ENCODE measurements at places on chromosomes 2 and 18. TPM values are rescaled to one million over a fixed set of nuclear protein-coding genes. Genes with fewer than 3 reads are reported as not detected.

CIB4 gene
- total RNA-seq = not detected

MATN3 gene
- 0.15 TPM for total RNA-seq

ASXL2 gene
- total RNA-seq = 19.4 TPM

SCN9A gene
- 0.34 TPM for total RNA-seq

TBR1 gene
- total RNA-seq = not detected

DNA sequence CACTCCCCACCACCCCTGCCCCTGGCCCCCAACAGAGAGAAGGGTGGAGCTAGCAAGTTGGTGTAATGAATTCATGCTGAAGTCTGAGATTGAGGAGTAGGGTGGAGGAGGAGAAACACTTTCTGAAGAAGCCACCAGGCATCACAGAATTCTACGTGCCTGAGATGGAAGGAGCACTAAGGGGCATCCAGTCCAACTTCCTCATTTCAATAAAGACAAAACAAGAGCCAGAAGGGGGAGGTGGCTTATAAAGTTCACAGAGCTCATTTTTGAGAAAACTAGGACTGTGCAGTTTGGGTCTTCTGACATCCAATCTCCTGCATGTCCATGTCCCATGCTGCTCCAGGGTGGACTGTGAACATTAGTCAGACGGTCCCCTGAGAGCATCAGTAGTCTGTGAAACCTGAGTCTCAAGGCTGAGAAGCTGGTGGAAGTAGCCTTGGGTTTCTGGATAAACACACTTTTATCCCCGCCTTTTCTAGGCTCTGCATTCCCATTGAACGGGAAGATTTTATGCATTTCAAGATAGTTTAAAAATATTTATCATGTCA lies 77.7 kb downstream of the TRIM43 start:
- no peaks in the 10 kb centered on the region for H3K4me1 ChIP-seq
- no peaks in the 10 kb centered on the region for H3K36me3 ChIP-seq
- peaks cover 5% of the 10 kb centered on the region for H3K27me3 ChIP-seq
- no peak for DNase-seq

- no peaks in the 10 kb centered on the region for H3K36me3 ChIP-seq
- no peak within 1 kb of the TSS for H3K4me3 ChIP-seq
- H3K27ac ChIP-seq = no peak within 1 kb of the TSS
- DNase-seq = no peak
- no peaks in the 10 kb centered on the region for H3K27me3 ChIP-seq
Measured at GRCh38 chr2:112784199-112785189, at the start of gene IL1A. TSS of gene IL1A (minus strand) at chr2:112784493. CDS start at chr2:112783770, 723 bp downstream.

DNA sequence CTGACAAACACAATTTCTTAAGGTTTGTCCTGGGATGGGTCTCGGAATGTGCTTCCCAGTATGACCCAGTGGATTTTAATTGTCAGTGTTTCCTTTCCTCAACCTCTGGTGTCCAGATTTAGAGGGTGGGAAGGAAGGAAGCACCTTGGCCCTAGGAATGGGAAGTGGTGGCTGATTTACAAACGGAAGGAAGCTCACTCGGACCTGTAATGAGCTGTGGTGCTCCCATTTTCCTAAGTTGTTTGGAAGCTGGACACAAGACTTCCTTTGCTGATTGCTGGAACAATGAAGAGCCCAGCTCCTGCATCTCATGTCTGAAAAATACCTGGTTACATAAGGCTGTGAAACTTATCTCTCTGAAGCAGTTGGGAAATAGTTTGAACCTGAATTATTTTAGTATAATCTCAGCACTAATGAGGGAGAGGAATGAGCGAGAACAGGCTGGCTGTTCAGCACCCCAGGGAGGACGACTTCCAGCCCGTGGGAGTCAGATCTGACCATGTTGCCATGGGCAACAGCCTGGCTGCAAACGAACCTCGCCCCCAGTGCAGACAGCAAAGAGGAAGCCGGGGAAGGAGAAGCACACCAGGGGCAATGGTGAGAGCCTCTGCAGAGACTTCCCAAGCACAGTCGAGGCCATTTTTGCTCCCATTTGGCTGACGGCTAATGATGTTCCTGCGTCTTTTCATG lies 74.4 kb upstream of the ASB18 start:
- no peaks in the 10 kb centered on the region for H3K4me1 ChIP-seq
- no peaks in the 10 kb centered on the region for H3K36me3 ChIP-seq
- DNase-seq = no peak
- no peaks in the 10 kb centered on the region for H3K27me3 ChIP-seq

DNA sequence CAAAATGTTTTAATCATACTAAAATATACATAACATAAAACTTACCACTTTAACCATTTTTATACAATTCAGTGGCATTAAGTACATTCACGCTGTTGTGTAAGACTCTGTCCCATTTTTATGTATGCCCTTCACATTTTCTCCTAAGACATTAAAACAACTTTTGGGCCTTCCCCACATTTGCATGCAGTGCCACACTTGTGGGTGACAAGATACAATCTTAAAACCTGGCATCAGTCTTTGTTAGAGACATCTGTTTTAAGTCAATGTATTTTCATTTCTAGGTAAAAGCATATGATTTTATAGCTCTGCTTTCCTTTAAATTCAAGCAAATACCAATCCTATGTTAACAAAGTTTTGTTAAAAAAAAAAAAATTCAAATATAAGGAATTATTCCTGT lies 17.3 kb downstream of the SPRED2 start:
- H3K4me3 ChIP-seq = no peak overlapping the region
- no peak for DNase-seq
- H3K27me3 ChIP-seq = no peaks in the 10 kb centered on the region
- no peak overlapping the region for H3K27ac ChIP-seq
- no peaks in the 10 kb centered on the region for H3K4me1 ChIP-seq

- no peaks in the 10 kb centered on the region for H3K36me3 ChIP-seq
- no peak for DNase-seq
- H3K27me3 ChIP-seq = no peaks in the 10 kb centered on the region
- H3K4me3 ChIP-seq = no peak overlapping the region
- H3K27ac ChIP-seq = no peak overlapping the region
- H3K4me1 ChIP-seq = no peaks in the 10 kb centered on the region
Measured at GRCh38 chr18:36640021-36640952, 188.5 kb downstream of the TPGS2 start.

DNA sequence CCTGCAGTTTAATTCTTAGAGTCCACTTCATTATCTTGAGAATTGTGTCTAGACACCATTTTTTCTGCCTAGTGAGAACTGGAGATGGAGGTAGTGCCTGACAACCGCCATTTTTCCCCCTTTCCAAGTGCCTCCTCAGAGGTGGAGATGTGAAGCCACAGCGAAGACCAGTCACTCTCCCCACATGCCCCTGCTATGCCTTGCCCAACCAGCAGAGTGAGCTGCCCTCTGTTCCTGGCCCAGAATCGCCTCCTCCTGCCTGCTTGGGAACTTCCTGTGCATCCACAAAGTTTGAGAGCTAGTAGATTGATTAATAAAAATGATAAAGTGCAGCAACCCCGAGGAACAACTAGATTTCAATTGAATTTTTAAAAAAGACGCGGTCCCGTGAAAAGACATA lies 123.3 kb downstream of the CLIP4 start:
- H3K36me3 ChIP-seq = no peaks in the 10 kb centered on the region
- no peak overlapping the region for H3K27ac ChIP-seq
- H3K4me3 ChIP-seq = no peak overlapping the region
- DNase-seq = no peak
- H3K4me1 ChIP-seq = no peaks in the 10 kb centered on the region
- no peaks in the 10 kb centered on the region for H3K27me3 ChIP-seq

DNA sequence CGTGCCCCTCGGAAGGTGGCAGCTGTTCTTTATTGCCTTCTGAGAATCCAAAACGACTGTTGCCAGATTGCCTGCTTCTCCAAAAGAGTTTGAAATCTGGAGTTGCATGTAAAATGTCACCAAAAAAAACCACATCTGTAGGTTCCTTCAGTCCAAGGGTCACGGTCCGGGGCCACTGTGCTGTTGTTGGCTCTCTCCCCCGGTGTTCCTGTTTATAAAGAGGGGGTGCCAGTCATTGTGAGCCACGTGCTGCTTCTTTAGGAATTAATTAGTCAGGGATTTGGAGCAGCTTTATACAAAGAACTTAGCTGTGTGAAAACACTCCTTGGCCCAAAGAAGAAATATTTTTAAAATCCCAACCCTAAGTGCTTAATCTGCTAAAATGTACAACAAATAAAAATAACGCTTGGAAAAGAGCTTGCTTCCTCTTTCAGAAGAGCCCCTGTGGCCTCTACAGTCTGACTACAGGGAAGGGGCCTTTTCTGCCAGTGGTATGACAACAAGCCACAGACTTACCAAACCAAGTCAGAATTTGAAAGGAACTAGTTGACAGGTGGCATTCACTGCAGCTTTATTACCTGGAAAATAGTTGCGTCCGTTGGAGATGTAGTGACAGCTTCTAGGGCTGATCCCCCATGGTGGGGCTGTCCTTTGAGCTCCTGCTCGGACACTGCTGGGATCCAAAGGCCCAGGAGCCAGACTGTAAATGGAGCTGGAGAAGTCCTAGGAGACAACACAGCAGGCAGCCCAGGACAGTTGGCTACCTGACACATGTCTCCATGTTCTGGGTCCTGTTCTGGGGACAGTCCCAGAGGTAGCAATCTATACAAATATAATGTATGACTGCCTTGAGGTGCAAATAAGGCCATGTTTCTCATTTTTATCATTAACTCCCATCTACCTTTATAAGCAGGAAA lies 84.5 kb upstream of the SLC1A4 start:
- H3K27me3 ChIP-seq = no peaks in the 10 kb centered on the region
- no peak overlapping the region for H3K27ac ChIP-seq
- no peak for DNase-seq

DNA sequence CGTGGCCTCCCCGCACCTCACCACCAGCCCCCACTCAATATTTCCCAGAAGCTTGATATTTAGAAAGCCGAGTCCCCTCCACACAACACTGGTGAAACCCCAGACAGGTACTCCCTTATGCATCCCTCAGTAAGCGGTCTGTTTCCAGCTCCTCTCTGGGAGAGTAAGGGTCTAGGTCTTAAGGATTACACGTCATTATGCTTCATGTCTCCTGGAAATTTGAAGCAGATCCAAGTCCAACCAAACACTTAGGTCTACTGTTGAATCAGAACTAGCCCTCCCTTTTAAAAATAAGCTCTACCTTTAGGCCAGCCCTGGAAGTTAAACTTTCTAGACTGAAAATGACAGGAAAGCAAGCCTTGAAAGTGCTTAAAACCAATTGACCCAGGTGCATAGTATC lies 1.5 kb upstream of the OST4 start:
- H3K27ac ChIP-seq = peak overlapping the region; percentile 88
- no peak for DNase-seq
- peaks cover 24% of the 10 kb centered on the region for H3K36me3 ChIP-seq
- no peak overlapping the region for H3K4me3 ChIP-seq
- peaks cover 16% of the 10 kb centered on the region for H3K4me1 ChIP-seq

GRCh38 chr2:77228391-77228790 lies 293.8 kb downstream of the LRRTM4 start:
- DNase-seq = no peak
- no peak overlapping the region for H3K4me3 ChIP-seq
- no peaks in the 10 kb centered on the region for H3K4me1 ChIP-seq
- H3K36me3 ChIP-seq = no peaks in the 10 kb centered on the region

DNA sequence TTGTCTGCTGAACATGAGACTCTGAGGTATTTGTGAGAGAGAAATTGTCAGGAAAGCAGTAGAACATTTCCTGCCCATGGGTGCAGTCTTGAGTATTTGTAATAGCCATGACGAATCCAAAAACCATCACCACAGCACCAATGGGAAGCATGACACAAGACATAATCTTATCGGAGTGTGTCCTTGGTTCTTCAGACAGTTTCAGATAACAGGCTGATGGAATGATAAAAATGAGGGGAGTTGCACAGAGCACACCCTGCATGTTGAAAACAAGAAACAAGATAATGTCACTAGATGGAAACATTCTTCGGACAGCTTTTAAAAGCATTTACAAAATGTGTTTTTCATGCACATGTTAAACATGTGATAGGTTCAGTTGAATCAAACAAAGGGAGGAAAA lies 56.9 kb downstream of the SLC38A11 start:
- no peak for DNase-seq
- no peaks in the 10 kb centered on the region for H3K27me3 ChIP-seq
- H3K36me3 ChIP-seq = no peaks in the 10 kb centered on the region
- no peak overlapping the region for H3K4me3 ChIP-seq

- DNase-seq = peak; percentile 75
- H3K4me3 ChIP-seq = peak overlapping the region; percentile 89
Measured at GRCh38 chr2:173076581-173077345, 1.1 kb downstream of the MAP3K20 start.

DNA sequence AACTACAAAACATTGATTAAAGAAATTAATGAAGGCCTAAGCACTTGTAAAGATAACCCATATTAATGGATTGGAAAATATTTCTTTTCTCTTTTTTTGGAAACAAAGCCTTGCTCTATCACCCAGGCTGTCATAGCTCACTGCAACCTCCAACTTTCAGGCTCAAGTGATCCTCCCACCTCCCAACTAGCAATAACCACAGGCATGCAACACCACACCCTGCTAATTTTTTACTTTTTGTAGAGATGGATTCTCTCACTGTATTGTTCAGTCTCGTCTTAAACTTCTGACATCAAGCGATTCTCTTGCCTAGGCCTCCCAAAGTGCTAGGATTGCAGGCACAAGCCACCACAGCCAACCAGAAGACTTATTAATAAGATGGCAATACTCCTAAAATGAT lies 73.4 kb upstream of the NDUFV2 start:
- no peaks in the 10 kb centered on the region for H3K36me3 ChIP-seq
- no peak overlapping the region for H3K4me3 ChIP-seq
- H3K27ac ChIP-seq = no peak overlapping the region
- no peak for DNase-seq
- no peaks in the 10 kb centered on the region for H3K4me1 ChIP-seq
- no peaks in the 10 kb centered on the region for H3K27me3 ChIP-seq

- no peaks in the 10 kb centered on the region for H3K27me3 ChIP-seq
- peak; percentile 91 for DNase-seq
- H3K4me1 ChIP-seq = no peaks in the 10 kb centered on the region
- H3K4me3 ChIP-seq = peak overlapping the region; percentile 78
- peak overlapping the region; percentile 74 for H3K27ac ChIP-seq
Measured at GRCh38 chr2:118186110-118186857, 98.0 kb downstream of the INSIG2 start.

- H3K4me3 ChIP-seq = peak overlapping the region; percentile 2
- DNase-seq = no peak
- H3K36me3 ChIP-seq = peaks cover 7% of the 10 kb centered on the region
- H3K4me1 ChIP-seq = peaks cover 40% of the 10 kb centered on the region
Measured at GRCh38 chr2:151775057-151775740, 40.9 kb upstream of the NEB start.

GRCh38 chr2:109217362-109218086 lies 88.5 kb downstream of the SH3RF3 start:
- no peaks in the 10 kb centered on the region for H3K36me3 ChIP-seq
- no peaks in the 10 kb centered on the region for H3K27me3 ChIP-seq
- H3K4me3 ChIP-seq = no peak overlapping the region

DNA sequence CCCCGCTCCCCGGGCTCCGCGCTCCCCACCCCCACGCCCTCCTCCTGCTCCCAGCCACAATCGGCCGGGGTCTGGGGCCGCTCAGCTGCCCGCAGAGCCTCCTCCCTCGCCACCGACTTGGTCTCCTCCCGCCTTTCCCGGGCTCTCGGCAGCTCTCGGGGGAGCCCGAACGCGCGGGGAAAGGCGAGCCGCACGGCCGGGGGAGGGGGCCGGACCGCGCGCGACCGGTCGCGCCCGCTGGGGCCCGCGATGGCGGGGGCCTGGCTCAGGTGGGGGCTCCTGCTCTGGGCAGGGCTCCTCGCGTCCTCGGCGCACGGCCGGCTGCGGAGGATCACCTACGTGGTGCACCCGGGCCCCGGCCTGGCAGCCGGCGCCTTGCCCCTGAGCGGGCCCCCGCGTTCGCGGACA lies 327 bp downstream of the LTBP1 start:
- H3K4me1 ChIP-seq = peaks cover 12% of the 10 kb centered on the region
- no peaks in the 10 kb centered on the region for H3K27me3 ChIP-seq
- H3K4me3 ChIP-seq = peak overlapping the region; percentile 91
- peak; percentile 53 for DNase-seq
- peak overlapping the region; percentile 82 for H3K27ac ChIP-seq

- H3K4me1 ChIP-seq = no peaks in the 10 kb centered on the region
- no peak overlapping the region for H3K27ac ChIP-seq
- H3K36me3 ChIP-seq = peaks cover 34% of the 10 kb centered on the region
- H3K4me3 ChIP-seq = no peak overlapping the region
- H3K27me3 ChIP-seq = no peaks in the 10 kb centered on the region
Measured at GRCh38 chr2:96699621-96700020, 40.2 kb downstream of the LMAN2L start.
